ENCODE measurements at places on chromosomes 1 and 21.

GRCh38 chr1:114446198-114446597 is 64.8 kb downstream of the TRIM33 start:
- no peak for DNase-seq

GRCh38 chr1:110319332-110320167 is 19.6 kb upstream of the RBM15 start:
- no peak for DNase-seq

DNA sequence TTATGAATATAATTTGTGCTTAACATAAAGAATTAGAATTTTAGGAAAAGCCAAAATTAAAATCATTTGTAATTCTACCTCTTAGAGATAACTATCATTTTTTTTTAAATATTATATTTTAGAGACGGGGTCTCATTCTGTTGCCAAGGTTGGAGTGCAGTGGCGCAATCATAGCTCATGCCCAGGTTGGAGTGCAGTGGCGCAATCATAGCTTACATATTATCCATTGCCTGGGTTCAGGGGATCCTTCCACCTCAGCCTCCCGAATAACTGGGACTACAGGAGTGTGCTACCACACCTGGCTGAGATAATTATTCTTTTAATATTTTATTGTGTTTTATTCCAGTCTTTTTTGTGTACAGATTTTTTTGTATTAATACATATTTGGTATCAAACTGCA is 8.3 kb downstream of the RASAL2 start:
- DNase-seq = no peak

DNA sequence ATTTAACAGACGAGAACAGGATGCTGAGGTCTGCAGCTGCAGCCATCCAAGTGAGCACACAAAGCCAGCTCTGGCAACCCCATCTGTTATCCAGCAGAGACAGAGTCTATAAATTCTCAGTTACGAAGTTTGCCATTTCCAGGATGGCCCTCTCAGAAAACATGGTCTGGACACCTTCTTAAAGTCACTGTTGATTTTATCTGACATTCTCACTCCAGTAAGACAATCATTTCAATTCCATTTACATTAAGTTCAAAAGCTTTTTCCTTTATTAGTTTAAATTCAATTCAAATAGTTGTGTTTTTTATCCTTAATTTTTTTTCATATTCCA is 125.5 kb downstream of the DMRTB1 start:
- no peak for DNase-seq

DNA sequence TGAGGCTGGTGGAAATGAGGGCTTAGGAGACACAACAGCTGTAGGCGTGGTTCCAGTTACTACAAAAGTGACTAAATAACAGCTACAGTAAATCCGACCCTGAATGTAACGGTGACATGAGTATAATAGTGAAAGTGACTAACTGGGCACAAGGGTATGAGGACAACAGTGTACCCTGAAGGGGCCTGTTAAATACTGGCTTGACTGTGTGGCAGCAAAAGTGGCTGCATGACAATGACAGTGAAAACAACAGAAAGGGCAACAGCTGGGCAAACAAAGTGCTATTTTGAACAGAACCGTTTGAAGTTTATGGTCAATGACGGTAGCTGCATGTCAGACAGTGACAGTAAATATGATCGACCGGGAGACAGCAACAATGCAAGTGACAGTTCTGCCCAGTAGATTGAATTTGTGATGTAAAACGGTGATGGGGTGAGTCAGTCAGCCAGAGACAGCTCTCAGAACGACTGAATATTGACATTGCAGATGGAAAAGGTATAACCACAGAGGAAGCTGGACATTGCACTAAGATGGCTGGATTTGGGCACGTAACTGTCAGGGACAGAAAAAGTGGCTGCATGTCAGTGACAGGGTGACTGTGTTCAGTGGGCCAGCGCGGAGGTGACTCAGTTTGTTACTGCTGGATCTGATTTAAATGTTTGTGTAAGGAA is 1.2 kb upstream of the ZBTB40 start:
- no peak for DNase-seq

GRCh38 chr21:41578083-41578482 is 70.1 kb upstream of the TMPRSS2 start:
- DNase-seq = no peak

- DNase-seq = no peak
These were observed 215.4 kb downstream of the TOMM20 start for GRCh38 chr1:234913278-234913649.

GRCh38 chr1:214418391-214418790 is 133.0 kb downstream of the PTPN14 start:
- no peak for DNase-seq

DNA sequence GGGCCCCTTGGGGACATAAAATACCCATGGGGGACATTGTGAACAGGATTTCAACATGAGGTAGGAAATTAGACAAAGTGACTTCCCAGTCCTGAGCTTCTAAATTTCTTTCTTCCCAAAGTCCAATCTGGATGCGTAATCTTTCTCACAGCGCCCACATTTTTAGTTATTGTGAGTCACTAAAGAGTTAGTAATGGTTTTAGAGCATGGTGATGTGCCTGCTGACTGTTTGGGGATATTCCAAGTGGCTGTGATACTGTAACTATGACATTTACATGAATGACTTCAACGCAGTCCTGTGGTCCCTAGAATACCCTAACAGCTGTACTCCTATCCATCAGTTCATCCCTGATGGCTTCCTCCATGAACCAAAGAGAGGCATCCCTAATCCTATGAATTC is 224.0 kb upstream of the COA6 start:
- no peak for DNase-seq

DNA sequence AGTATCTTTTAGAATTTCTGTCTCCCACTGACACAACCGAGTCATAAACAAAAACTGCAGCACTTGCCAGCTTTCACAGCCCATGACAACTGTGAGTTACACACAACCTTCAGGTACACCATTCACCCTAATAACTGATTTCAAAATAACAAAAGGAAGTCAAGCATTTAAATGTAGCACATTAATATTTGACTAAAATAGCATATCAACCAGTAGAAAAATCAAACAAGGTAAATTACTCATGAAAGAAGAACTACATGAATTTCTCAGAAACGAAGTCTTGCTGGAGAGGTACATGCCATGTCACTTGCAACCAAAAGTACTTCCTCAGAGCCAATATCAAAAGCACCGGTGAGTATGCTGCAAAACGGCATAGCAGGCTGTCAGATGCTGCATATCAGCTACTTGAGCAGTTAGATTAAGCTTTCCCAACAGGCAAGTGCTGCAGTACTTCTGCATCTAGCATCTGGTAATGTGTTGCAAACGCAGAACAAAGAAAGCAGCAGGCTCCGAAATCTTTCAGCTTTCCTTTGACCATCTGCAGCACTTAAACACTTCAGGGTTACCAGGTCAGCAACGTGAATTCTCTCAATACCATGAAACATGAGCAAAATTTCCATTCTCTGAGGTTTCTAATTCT is 223.2 kb downstream of the SMYD3 start:
- no peak for DNase-seq

- DNase-seq = no peak
These were observed 38.5 kb downstream of the ZBTB18 start for GRCh38 chr1:244089561-244089960.

DNA sequence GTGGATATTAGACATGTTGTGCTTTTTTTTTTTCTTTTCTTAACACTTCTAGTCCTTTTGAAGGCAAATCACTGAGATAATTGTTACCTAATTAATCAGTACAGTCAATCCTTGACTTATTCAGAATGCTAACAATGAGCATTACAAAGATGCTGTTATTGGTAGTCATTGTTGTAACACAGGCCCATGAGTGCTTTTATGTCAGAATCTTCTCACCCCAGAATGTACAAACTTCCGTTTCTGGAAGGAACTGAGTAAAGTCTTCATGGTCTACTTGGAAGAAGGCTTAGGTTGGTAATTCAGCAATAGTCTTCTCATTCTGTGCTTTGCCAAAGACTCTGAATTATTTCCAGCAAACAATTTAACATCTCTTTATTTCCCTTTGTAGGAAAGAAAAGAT is 3.1 kb downstream of the KCNK1 start:
- DNase-seq = no peak

DNA sequence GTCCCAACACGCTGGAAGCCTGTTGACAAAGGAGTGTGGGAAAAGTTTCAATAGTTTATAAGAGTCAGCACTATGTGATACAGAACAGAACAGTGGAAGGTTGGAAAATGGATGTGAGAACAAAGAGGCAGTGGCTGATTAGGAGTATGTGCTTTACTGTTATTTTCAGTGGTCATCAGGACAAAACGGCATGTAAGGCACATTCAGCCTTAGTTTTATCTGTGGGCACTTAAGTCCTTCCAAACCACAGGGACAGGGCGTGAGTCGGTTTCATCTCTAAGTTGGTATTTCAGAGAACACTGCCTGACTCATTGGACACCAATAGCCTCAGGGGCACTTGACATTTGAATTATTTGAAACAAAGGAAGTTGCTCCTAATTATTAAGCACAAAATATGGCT is 306.9 kb downstream of the ASTN1 start:
- no peak for DNase-seq
